ENCODE measurements at places on chromosomes 1 and 21.
A peak's percentile ranks its signal among the peaks of the same experiment; 100 is the strongest.

GRCh38 chr1:243253926-243254232, 1.2 kb downstream of the CEP170 start:
- DNase-seq = no peak

- DNase-seq = no peak
Measured at GRCh38 chr1:81702079-81702715, 98.5 kb upstream of the ADGRL2 start.

DNA sequence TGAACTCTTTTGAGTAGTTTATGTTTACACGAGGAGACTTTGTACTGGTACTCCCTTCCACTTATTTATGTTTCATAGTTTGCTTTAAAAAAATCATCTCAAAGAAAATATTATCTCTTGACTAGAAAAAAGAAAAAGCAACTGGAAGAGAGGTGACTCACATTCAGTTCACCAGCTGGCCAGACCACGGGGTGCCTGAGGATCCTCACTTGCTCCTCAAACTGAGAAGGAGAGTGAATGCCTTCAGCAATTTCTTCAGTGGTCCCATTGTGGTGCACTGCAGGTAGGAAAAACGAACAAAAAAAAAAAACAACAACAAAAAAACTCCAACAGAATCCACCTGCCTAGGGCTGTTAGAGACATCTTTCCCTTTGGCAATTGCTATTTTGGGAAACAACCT, 102.9 kb downstream of the PTPRC start:
- no peak for DNase-seq

DNA sequence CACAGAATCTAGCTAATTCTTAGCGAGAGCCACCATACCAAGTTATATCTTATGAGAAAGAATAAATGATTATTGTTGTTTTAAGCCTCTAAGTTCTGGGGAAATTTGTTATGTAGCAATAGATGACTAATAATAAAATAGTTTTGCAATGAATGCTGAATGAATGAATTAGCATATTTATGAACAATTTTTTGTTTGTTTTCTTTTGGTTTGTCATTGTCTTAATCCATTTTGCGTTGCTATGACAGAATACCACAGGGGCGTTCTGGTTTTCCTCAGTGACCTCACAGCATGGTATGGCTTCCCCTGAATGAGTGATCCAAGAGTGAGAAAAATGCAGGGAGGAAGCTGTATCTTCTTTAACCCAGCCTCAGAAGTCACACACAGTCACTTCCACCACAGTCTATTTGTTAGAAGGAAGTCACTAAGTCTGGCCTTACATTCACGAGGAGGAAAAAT, 53.8 kb upstream of the HPDL start:
- DNase-seq = no peak

DNA sequence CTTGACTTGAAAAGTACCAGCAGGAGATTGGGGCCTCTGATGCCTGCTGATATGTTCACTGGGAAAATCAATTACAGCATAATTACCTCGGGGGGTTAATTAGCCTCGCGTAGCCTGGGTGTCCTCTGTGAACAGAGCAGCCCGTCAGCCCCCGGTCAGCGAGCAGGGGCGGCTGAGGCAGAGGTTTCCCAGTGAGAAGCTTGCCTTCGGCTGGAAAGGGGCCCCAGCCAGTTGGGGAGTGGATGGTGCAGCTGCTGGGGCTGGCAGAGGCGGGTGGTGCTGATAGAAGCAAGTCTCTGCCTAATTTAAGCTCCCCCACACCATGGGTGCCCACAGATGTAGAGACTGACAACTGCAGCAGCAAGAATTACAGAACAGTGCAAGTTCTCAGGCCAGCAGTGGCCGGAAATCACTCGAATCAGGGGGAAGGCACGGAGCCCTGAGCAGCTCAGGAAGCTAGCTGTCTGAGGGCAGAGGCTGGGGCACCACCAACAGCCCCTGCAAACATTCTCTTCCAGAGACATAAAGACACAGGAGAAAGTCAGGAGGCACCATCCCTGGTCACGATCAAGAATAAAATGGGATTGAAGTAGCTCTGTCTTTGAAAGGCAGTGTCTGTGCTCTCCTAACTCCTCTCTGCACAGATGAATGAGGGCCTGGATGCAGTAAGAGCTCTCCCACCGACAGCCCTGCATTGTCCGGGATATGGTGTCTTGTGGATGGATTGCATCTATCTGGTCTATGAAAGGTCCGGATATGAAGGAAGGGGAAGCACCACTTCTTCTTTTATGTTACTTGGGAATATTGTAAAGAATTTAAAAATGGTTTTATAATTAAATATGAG, 166.5 kb upstream of the CD34 start:
- no peak for DNase-seq

DNA sequence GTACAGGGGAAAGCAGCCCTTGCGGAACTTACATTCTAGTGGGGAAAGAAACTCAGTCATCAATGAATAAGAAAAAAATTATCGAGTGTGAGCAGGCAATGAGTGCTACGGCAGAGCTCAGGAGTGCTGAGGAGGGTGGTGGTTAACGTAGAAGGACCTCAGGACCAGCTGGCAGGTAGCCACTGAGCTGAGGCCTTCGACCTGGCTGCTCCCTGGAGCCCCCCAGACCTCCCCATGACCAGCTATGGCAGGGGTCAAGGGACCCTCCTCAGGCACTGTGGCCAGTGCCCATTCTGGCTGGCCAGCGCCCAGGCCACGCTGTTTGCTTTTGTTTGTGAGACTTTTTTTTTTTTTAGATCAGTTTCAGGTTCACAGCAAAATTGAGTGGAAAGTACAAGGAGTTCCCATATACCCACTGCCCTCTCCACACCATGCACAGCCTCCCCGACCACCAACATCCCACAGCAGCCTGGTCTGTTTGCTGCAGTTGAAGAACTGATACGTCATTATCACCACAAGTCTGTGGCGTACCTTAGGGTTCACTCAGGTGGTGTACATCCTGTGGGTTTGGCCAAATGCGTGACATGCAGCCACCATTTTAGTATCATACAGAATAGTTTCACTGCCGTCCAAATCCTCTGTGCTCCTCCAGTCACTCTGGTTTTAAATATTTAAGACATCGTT, 11.8 kb upstream of the TTC22 start:
- no peak for DNase-seq

- DNase-seq = no peak
Measured at GRCh38 chr1:212438831-212439237, 6.1 kb downstream of the NENF start.

DNA sequence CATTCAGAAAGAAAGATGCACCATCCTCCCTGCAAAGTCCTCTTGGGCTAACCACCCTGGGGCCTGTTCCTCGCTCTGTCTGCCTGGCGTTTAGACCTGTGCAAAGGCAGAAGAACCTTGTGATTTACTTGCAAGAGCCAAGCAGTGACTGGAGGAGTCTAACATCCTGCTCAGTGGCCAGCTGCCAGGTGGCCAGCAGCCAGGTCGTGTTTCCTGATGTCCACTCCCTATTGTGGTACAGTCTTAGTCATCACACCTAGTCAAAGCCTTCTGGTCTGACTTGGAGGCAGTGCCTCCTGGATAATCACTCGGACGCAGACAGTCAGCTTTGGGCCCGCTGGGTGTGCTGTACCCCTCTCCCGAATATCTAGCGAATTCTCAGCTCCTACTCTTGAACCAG, 118.1 kb downstream of the PGBD5 start:
- DNase-seq = no peak

- peak; percentile 81 for DNase-seq
Measured at GRCh38 chr1:6026095-6026809, 19.4 kb upstream of the KCNAB2 start.

DNA sequence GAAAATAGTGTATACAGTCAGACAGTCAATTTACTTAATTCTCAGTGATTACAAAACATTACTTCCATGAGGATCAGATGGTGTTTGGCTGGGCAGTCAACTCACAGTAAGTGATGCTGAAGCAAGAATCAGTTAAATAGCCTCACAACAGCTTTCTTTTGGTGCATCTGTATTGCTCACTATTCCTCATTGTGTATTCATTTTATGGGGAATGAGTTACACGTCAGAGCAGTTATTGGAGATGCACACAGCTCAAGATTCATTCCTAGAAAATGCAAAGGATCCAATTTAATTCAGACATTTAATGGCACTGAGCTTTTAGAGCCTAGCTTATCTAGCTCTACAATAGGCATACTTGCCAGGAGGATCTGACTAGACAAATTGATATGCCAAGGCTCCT, 150.6 kb downstream of the HS2ST1 start:
- DNase-seq = no peak

- DNase-seq = no peak
Measured at GRCh38 chr1:241627453-241628259, 12.5 kb downstream of the CHML start.
